Muscle of leg (tissue), 16 donors: ENCODE measurements at places on chromosomes 12 and 14. TPM values are rescaled to one million over a fixed set of nuclear protein-coding genes. Genes with fewer than 3 reads are reported as not detected.

SLC5A8 gene
- 0.04 TPM for total RNA-seq

A2ML1 gene
- not detected for total RNA-seq

HCAR1 gene
- total RNA-seq = 0.09 TPM

GRIP1 gene
- 2.2 TPM for total RNA-seq

SLCO1B1 gene
- total RNA-seq = 0.04 TPM

ZNF219 gene
- 7.6 TPM for total RNA-seq

KRT85 gene
- total RNA-seq = not detected

NGB gene
- not detected for total RNA-seq
